Stimulated activated CD4-positive, alpha-beta T cell treated with anti-CD3 and anti-CD28 coated beads, TNF-alpha, amount 100 ng/mL, for 1 hour (primary cell): ENCODE measurements at places on chromosomes 7 and 10.

DNA sequence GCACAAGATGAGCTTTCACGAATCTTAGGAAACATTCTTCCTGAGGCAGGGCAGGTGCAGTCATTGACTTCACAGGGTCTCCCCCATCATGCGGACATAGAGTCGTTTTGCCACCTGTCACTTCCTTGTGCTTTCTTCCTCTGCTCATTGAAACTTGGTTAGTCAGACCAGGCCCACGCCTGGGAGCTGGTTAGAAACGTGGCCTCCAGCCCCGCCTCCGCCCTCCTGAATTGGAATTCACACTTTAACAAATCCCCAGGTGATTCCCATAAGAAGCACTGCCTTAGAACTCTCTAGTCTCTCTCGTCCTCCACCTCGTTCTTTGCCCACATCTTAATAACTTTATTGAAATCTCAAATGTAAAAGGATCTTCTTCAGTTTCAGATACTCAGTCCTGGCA lies 265.5 kb upstream of the FZD8 start:
- DNase-seq: no peak

DNA sequence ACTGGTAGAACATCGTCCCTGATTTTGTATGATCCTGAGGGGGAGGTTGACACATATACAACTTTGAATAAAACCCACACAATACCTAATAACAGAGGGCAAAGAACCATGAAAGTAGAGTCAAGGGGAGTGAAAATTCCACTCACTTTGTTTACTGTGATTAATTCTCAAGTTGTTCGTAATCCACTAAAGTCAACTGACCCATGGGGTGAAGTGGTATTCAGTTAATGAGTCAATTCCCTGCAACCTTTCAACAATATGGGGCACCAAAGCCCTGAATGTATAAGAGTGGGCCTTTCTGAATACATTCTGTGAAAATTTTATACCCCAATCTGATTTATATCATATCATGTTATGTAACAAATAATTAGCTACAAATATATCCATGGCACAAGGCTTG lies 39.0 kb upstream of the C10orf67 start:
- DNase-seq: no peak

DNA sequence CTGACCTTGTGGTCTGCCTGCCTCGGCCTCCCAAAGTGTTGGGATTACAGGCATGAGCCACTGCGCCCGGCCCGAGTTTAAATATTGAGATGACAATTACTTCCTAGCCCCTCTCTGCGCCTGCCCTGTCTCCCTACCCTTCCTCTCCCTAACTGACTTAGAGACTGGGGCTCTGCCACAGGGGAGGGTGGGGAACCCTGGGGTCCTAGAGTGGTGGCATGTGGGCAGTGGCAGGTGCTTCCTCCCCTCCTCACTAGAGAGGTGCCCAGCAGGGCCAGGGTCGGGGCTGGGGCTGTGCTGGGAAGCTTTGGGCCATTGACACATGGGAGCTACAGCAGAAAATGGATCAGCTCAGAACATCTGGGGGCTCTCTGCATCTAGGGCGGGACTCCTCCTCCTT lies 7.0 kb upstream of the ACHE start:
- no peak for DNase-seq

DNA sequence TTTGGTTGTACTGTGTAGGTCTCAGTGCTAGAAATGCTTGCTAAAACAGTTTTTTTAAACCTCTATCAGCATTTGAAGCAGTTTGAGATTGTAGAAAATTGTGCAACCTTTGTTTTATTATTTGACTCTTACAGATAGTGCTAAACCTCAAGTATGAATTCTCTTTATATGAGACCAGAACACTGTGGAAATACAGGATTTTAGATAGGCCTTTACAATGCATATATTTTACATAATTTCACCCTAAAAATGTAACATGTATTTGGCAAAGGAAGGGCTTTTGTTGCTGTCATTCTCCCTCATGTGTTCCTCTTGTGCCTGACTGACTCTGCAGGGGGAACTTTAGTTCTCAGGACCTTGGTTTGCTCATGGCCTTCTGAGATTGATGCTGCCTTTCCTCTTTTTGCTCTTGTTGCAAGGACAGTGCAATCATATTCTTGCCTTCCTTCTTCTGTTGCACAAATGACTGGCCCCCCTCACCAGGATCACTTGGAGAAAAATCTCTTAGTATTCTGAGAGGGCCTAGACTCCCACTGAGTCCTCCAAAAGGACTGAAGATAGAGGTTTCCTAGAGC lies 188.7 kb downstream of the PPP1R9A start:
- DNase-seq: no peak

DNA sequence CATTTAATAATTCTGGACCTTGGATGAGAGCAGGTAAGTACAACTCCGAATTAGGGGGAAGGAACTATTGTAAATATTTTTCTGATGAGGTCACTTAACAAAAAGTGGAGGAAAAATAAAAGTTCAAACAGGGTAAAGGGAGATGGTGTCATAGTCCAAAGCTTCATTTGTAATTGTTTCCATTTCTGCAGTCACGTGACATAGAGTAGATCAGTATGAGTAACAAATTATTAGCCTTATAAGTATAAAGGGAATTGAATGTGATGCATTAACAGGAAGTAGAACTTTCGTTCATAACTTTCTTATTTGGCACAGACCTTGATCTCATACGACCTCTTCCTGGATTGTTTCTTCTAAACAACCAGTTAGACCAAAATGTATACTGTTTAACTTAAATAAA lies 347.2 kb upstream of the TPK1 start:
- DNase-seq: no peak

GRCh38 chr7:5692845-5693278 lies 88.6 kb downstream of the RNF216 start:
- DNase-seq: no peak

DNA sequence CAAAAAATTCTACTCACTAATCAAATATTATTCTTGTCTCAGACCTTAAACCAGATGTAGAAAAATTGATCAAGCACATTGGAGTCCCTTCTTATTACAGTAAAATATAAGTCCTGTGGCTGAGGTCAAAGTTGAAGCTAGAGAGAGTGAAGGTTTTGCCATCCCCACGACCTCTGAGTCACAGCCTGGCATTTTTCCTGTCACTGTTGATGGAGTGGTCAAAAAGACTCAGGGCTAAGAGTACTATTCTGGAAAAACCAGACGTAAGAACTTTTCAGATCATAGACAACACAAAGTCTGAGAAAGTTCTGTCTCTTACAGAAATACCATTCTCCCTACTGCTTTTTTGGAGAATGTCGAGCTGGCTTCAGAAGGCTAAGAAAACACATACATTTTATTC lies 323.7 kb upstream of the ANKRD30A start:
- no peak for DNase-seq

DNA sequence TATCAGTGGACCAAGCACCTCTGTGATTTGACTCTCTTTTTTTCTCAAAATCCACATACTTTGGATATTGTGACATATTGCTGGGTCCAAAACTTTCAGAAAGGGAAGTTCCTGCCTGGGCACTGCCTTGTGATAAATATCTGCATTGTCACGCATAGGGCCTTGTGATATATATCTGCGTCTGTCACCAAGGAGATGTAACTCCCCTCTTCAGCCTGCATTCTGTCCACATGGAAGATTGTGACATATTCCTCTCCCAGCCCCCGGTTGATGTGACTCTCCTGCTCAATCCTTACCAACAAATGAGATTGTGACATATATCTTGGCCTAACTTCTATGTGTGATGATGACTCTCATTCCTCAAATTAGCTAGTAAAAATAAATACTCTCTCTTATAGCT lies 25.4 kb upstream of the ZNF107 start:
- no peak for DNase-seq

GRCh38 chr7:158244873-158245723 lies 342.5 kb downstream of the PTPRN2 start:
- DNase-seq: no peak

DNA sequence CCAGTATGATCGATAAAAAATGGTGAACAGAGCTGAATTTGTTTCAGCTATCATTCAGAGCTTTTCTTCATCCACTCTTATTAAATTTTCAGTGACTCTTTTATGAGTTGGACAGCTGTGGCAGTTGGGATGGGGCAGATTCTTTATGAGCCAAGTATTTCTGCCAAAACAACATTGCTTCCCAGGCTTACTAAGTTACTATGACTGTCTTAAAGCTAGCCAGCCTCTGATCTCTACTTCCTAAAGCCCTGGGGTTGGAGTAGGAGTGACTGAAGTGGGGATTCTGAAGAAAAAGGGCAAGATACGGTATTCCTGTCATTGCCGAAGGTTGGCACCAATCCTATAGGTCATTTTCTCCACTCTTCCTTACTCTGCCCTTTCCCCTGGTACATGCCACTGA lies 12.7 kb downstream of the RPP30 start:
- no peak for DNase-seq

DNA sequence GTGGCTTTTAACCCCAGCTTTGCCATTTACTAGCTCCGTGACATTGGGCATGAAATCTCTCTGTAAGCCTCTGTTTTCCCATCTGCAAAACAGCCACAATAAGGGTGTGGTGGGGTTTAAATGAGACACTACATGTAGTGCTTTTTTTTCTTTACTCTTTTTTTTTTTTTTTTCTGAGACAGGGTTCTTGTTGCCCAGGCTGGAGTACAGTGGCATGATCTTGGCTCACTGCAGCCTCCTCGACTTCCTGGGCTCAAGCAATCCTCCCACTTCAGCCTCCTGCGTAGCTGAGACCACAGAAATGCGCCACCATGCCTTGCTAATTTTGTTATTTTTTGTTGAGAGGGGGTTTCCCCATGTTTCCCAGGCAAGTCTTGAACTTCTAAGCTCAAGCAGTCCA lies 8.3 kb upstream of the DENND10 start:
- no peak for DNase-seq

- no peak for DNase-seq
Observed at GRCh38 chr7:29030781-29031275, 72.7 kb upstream of the TRIL start.
